H9 (cell line): ENCODE measurements at places on chromosomes 12 and 14. TPM values are rescaled to one million over a fixed set of nuclear protein-coding genes. Genes with fewer than 3 reads are reported as not detected.

The CCDC85C gene
- total RNA-seq: 33.2 and 36.3 TPM in 2 replicates

The CPNE6 gene
- not detected in 2 replicates for total RNA-seq

DNA sequence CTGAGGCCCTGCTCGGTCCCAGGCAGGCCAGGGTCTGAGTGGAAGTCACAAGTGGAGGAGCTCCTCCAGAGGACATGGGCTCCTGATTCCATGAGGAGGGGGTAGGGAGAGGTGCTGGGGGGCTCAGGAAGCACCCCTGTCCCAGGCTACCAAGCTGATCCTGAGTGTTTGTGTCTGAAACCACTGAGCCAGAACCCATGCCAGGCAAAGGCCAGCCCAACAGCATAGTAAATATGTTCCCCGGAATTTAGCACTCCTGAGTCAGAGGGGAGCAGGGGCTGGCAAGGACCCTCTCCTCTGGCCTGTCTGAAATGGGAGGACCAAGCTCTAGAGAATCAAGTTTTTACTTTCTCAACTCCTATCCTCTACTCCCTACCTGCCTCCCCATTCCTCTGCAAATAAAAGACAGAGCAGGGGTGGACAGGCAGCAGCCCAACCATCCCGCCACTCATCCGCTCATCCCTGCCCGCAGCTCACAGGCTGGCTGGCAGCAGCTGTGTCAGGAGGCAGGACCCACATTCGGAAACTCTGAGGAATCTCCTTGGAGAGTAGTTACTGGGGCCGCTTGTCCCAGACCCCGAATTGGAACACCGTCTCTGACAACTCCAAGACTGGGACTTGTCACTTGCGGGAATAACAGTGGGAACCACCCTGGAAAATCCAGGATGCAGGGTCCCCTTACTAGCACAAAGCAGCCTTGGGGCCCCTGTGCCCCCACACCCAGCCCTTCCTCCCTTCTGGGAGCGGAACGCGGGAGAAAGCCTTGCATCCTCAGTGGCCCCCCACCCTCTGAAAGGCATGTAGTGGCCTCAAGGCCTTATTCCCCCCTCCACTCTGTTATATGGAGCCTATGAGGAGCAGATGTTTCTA lies 102.5 kb downstream of the ZFP36L1 start:
- DNase-seq: no peak
- H3K27me3 ChIP-seq: no peaks in the 10 kb centered on the region
- no peak overlapping the region for H3K27ac ChIP-seq
- no peaks in the 10 kb centered on the region for H3K4me1 ChIP-seq
- H3K36me3 ChIP-seq: peaks cover 2% of the 10 kb centered on the region; the same call in 1 of the 3 replicates
- no peak overlapping the region for H3K4me3 ChIP-seq

- H3K4me3 ChIP-seq: no peak overlapping the region
- no peak overlapping the region for H3K27ac ChIP-seq
- H3K27me3 ChIP-seq: no peaks in the 10 kb centered on the region
- no peaks in the 10 kb centered on the region for H3K4me1 ChIP-seq
- no peaks in the 10 kb centered on the region for H3K36me3 ChIP-seq
- DNase-seq: no peak
Measured at GRCh38 chr12:19553175-19553574, 113.9 kb downstream of the AEBP2 start.

The PHETA1 gene
- total RNA-seq: 11.4 and 13.1 TPM in 2 replicates

The RNASE1 gene
- 1.2 and 1.6 TPM in 2 replicates for total RNA-seq

The HPD gene
- total RNA-seq: 0.22 TPM in 1 of 2 replicates, not detected in the other

DNA sequence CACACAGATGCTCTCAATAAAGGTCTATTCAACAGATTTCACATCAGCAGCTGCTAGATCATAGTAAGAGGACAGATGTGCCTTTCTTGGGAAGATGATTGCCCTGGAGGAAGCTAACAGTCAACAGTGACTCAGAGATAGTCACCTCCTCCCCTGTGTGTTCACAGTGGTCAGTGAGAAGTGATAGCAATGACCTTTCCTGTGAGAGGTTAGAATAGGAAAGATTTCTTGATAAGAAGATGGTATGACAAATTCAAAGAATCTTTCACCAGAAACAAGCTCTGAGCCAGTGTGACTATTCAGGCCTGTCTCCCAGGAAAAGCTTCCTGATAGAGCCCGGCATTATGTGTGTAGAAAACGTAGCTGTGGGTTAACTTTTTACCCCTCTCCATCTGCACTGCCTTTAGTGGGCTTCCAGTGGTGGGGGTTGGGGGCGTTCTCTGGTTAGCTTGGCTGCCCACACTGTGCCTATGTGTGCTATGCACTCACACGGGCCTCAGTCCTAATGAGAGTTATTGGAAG lies 66.4 kb upstream of the ARHGAP5 start:
- DNase-seq: no peak
- H3K27me3 ChIP-seq: no peaks in the 10 kb centered on the region
- no peaks in the 10 kb centered on the region for H3K36me3 ChIP-seq
- no peaks in the 10 kb centered on the region for H3K4me1 ChIP-seq
- H3K27ac ChIP-seq: no peak overlapping the region

- no peak overlapping the region for H3K4me3 ChIP-seq
- H3K36me3 ChIP-seq: no peaks in the 10 kb centered on the region
- DNase-seq: no peak
- H3K27me3 ChIP-seq: no peaks in the 10 kb centered on the region
- no peak overlapping the region for H3K27ac ChIP-seq
Measured at GRCh38 chr12:125222876-125223275, 157.6 kb downstream of the AACS start.

The MYF5 gene
- total RNA-seq: not detected in 2 replicates

The RFLNA gene
- total RNA-seq: 9.7 and 10.6 TPM in 2 replicates
